Ureter (tissue), 1 donor: ENCODE measurements at places on chromosomes 3 and 15. TPM values are rescaled to one million over a fixed set of nuclear protein-coding genes. Genes with fewer than 3 reads are reported as not detected.

DNA sequence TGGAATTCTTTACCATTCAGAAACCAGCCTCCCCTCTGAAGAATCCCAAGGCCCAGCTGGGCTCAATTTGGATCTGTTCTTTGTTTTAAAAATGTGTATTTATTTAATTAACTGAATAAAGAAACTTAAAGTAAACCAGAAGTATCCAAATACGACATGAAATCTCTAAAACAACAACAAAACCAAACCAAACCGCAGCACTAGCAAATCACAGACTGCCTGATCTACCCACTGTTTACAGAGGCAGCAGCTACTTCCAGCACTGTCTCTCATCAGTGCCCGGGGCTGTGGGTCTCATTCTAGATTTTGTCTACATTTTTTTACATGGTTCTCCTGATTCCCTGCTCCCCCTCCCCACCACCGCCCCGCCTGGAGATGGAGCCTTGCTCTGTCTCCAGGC lies 2.3 kb downstream of the FLNB start:
- DNase-seq = no peak

- no peak for DNase-seq
These were observed 88.3 kb downstream of the NPAP1 start for GRCh38 chr15:24763891-24764290.

DNA sequence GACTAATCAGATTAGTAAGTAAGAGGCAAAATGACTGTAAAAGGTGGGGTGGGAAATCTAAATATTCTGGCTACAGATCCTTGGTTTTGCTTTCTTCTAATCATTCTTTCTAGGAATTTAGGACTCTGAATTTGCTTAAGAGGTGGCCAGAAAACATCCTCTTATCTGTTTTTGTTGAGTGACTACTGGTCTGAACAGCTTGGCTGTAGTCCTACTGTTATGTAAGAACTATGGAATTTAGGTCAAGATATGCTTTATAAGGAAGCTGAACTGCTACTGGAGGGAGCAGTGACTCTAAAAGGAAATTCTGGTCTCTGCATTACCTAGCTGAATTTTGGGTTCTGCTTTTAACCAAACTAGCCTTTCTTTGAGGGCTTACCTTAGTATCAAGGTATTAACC lies 33.5 kb upstream of the CSPG5 start:
- DNase-seq = no peak

The CAND2 gene
- 13.7 TPM for total RNA-seq

- DNase-seq = no peak
These were observed 15.1 kb downstream of the SLC6A20 start for GRCh38 chr3:45781271-45781670.

The WNT5A gene
- 152 TPM for total RNA-seq

GRCh38 chr15:81562986-81563385 lies 189.0 kb upstream of the TMC3 start:
- DNase-seq = no peak

- DNase-seq = no peak
These were observed 102.3 kb downstream of the ZPLD1 start for GRCh38 chr3:102537123-102537522.

GRCh38 chr3:113533534-113533892 lies 1.2 kb downstream of the SIDT1 start:
- DNase-seq = no peak

The SLC2A2 gene
- total RNA-seq = not detected

GRCh38 chr3:72042397-72043203 lies 257.7 kb upstream of the PROK2 start:
- no peak for DNase-seq

DNA sequence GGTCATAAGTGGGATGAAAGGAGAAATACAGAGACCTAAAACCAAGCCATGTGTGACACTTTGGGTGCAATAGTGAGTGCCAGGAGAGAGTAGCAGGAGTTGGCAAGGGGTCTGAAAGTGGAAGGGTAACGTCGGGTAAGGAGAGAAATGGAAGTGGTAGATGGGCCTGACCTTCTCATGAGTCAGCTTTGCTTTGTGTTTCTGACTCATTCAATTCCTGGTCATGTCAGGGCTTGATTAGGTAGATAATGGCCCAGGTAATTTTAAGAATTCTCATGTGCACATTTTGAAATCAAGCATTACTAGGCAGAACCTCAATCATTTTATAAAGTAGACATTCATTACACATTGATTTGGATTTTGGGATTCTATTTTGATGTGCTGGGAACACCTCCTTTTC lies 262.5 kb downstream of the SOX2 start:
- no peak for DNase-seq
